Occipital lobe (tissue), 3 donors: ENCODE measurements at places on chromosomes 6 and 20. TPM values are rescaled to one million over a fixed set of nuclear protein-coding genes. Genes with fewer than 3 reads are reported as not detected.
A peak's percentile ranks its signal among the peaks of the same experiment; 100 is the strongest.

- DNase-seq: peak; percentile 13
Observed at GRCh38 chr20:33812152-33812849, 1.2 kb downstream of the CHMP4B start.

Gene CPNE5
- 4.8 TPM for total RNA-seq

Gene GOPC
- total RNA-seq: 83.8 TPM

Gene SEL1L2
- 0.62 TPM for total RNA-seq

DNA sequence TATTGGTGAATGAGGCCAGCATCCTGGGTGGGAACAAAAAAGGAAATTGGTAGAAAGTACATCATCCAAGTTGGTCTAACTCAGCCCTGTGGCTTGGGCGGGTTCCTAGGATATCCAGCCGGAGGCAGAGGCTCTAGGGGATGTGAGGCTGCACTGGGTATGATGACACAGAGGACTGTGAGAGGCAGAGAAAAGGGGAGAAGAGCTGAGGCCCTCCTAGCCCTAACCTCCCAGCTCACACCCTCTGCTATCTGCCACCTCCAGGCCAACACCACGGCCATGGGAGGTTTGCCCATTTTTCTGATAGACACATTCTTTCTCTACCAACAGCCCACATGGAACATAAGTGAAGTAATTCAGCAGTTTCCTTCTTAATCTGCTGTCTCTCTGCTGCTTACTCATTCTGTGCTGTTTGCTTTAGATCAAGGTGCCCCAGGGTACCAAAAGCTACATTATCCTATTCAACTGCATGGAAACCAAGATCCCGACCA is 284.4 kb downstream of the ESR1 start:
- DNase-seq: no peak

- no peak for DNase-seq
Observed at GRCh38 chr20:57620999-57621398, 773 bp upstream of the ZBP1 start.

Gene TRIM15
- not detected for total RNA-seq

GRCh38 chr6:160092602-160093001 is 29.0 kb upstream of the SLC22A1 start:
- DNase-seq: no peak

DNA sequence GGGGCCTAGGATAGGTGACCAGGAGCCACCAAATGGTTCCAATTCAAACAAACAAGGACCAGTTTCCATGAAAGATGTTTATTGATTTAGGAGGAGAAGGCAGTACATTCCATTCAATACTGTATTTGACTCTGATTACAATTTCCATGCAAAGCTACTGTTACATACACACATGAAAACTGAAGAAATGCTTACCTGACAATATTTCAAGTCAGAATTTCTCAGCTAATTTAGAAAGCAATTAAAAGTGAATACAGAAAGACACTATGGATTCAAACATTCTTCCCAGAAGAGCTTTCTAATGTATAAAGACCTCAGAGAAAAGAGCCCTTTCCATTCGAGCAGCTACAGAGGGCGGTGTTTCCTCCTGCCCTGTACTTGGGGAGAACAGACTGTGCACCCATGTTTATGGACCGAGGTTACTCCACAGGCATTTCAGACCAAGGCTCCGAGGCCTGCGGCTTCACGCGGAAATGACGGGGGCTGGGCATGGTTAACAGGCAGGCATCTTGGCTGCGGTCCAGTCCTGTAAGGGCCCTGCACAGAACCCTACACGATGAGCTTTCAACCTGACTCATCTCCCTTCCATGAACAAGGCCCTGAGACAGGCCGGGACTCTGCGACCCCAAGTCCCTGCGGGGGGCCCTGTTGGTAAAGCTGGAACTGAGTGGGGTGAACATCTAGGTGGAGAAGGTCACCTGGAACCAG is 25.7 kb upstream of the TCFL5 start:
- no peak for DNase-seq

DNA sequence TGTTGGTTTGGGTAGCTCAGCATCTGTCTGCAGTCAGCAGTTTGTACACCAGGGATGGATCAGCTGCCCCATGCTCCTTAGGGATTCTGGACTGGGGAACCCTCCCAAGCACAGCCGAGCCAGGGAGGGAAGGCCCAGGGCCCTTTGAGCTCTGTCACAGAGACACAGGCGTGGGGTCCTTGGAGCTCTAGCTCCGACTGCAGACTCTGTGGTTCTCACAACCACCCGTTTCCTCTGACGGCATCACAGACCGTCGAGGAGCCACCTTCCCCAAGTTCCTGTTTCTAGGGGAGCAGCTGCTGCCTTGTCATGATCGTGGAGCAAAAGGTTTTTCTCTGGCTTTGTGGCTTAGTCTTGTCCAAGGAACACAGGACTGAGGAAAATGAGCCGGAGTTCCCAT is at the start of gene SLA2:
TSS of gene SLA2 (minus strand) at position 199 of the 400 bp plus-strand sequence. CDS start 4,861 bp downstream, outside the sequence.
- no peak for DNase-seq

- no peak for DNase-seq
Observed at GRCh38 chr6:147563472-147563871, 55.0 kb downstream of the SAMD5 start.

DNA sequence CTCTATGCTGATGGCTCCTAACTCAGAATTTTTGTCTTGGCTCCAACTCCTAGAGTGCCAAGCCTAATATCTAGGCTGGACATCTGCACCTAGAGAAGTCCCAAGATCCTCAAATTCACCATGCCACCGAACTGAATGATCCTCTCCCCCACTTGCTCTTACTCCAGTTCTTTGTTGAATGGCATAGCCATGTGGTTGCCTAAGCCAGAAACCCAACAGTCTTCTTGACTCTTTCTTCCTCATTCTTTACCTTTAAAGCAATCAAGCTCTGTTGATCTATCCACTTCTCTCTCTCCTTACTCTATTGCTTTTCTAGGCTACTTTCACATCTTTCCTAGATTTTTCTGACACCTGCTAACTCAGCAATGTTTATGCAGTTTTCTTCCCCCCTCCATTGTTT is 126.5 kb upstream of the FOXO3 start:
- DNase-seq: no peak

GRCh38 chr6:78192057-78192456 is 539.2 kb downstream of the MEI4 start:
- no peak for DNase-seq

DNA sequence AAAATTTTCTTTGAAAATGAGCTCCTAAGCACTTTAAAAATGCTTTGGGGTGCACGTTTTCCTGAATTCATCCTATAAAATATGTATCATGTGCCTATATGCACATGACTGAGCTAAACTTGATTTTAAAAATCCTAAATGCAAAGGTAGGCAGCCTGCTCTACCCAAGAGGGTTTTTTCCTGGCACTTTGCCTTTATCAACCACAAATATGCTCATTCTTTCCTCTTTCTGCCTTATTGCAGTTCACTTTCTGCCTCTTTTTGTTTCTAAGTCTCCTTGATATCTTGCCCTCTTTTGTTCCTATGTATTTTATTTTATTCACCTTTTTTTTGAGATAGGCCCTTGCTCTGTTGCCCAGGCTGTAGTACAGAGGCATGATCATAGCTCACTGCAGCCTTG is 229.3 kb downstream of the GRM1 start:
- no peak for DNase-seq

Gene RIPPLY2
- 12.9 TPM for total RNA-seq

- no peak for DNase-seq
Observed at GRCh38 chr20:4369798-4370124, 351.9 kb upstream of the PRND start.

DNA sequence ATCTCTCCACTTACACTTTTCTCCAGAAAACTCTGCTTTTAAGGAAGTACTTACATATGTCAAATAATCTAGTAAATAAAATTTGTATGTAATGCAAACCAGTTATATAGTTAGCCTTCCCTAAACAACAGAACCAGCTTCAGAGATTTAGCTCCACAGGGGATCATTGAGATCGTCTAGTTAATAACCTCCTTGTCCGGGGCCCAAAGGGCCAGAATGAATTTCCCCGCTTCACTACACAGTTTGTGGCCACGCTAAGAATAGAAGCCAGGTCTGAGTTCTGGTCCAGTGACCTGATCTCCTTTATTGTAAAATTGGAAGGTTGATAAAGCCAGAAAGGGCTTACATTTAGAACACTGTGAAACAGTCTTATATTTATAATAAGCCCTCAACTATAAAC is 245.2 kb downstream of the TPBG start:
- no peak for DNase-seq

DNA sequence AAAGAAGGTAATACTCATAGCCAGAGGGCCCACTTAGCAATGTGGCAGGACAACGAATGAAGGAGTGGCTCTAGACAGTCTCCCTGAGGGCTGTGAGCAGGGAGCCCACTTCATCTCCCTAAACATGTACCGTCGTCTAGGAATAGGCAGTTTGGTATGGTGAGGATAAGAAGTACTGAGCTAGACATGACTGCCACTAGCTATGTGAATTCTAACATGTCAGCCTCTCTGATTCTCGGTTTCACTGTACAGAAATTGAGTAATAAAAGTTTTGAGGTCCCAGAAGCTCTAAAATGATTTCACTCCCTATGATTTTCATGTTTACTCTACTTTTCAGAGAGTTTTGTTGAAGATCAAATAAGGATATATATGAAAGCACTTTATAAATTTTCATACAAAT is 107.1 kb downstream of the AHI1 start:
- no peak for DNase-seq

DNA sequence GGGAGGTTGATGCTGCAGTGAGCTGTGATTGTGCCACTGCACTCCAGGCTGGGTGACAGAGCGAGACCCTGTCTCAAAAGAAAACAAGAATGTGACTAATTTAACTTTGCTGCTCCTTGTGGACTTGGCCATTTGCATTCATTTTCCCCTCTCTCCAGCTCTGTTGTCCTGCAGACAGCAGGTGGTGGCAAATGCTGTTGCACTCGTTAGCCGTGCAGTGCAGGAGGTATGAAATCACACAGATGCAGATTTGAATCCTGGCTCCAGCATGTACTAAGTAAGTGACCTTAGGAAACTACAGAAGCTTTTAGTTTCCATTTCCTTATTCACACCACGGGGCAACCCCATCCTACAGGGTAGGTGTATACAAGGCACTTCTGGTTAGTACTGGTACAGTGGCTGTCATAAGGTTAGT is 9.6 kb upstream of the BEND3 start:
- no peak for DNase-seq

Gene TMC2
- total RNA-seq: 1.7 TPM

- no peak for DNase-seq
Observed at GRCh38 chr20:47272893-47273590, 83.5 kb downstream of the ZMYND8 start.

- DNase-seq: no peak
Observed at GRCh38 chr6:81242624-81243023, 509.9 kb downstream of the TENT5A start.

GRCh38 chr6:156378853-156379252 is 398.3 kb upstream of the ARID1B start:
- DNase-seq: no peak

GRCh38 chr6:142696123-142697000 is 248.6 kb downstream of the HIVEP2 start:
- DNase-seq: no peak

GRCh38 chr6:85346196-85346595 is 103.7 kb upstream of the NT5E start:
- no peak for DNase-seq

Gene MYB
- 1.7 TPM for total RNA-seq

Gene FRK
- total RNA-seq: 0.31 TPM

DNA sequence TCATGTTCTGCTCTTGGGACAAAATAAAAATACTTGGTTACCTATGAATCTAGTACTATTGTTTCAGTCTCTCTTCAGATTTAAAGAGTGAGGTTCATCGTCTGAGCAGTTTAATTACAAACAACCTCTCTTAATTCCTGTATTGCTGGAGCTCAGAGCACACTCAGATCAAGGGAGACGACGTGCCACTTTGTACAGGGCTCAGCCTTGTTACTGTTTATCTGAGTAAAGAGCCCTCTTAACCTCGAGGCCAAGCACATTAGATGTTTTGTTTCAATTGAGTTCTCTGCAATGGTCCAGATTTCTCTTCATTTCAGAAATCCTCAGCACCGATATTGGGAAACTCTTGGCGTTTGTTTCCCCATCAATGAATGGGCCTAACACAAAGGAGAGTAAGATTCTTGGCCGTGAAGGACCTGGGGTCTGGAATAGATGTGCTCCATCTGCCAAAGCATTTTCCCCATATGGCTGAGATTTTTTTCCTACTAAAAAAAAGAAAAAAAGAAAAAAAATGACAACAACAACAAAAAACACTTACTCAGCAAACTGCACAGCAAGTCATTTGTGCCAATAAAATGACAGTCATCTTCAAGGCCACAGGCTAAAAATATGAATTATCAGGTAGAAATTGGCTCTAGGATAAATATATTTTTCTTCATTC is 82.6 kb upstream of the CCN6 start:
- DNase-seq: no peak

- no peak for DNase-seq
Observed at GRCh38 chr6:137473598-137473997, 20.6 kb downstream of the OLIG3 start.

DNA sequence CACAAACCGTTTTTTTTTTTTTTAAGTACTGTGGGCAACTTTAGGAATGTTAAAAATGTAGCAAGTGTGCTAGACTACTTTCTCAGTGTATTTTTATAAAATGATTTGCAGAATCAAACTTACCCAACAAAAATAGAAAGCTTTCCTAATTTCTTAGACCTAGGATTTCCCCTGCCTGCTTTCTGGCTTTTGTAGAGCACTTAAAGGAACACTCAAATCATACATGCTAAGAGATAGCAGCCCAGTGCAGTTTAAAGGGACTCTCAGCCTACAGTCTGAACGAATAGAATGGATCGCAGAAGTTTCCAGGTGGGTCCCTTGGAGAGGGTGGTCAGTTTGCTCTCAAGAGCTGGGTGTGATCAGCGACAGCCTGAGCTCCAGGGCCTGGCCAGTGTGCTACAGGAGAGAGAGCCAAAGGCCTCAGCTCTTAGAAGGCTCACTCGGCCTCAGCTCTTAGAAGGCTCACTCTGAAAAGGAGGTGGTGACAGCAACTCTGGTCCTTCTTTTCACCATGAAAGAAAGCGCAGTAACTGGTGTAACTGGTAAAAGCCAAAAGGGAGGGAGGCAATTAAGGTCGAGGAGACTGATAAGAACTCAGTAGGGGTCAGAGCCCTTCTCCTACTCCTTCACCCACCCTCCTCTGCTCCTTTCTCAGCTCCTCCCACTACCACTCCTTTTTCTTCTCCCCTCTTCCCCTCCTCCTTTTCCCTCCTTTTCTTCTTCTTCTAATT is 142.4 kb downstream of the ZFP64 start:
- DNase-seq: no peak

- DNase-seq: no peak
Observed at GRCh38 chr20:53774461-53775203, 181.0 kb upstream of the ZNF217 start.

Gene FBXL4
- 44.6 TPM for total RNA-seq

Gene UBE2C
- total RNA-seq: 6.9 TPM

DNA sequence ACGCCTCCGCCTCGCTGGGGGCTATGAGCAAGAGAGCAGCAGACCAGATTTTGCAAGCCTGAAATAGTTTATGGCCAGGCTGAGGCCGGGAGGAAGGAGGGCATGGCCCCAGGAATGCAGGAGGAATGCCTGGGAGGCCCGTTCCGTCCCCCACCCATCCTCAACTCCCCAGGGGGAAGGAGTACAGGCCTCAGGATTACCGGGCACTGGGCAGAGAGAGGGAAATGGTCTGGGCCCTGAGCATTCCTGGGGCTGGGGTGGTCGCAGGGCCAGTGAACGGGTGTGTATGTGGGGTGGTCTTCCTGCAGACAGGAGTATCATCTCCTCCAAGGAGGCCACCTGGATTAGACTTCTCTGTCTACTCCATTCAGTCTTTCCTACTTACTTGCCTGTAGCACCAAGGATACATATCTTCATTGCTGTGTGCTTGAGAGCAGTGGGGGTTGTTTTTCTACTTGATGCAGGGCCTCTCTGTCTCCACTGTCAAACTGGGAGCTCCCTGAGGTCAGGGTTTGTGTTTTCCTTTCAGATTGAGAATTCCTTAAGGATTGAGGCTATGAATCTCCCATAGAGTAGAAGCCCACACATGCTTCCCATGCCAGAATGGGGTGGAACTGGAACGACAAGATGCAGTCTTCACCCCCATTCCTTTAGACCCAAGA is 81.3 kb downstream of the VEGFA start:
- no peak for DNase-seq
